ENCODE measurements at places on chromosomes 4 and X.

DNA sequence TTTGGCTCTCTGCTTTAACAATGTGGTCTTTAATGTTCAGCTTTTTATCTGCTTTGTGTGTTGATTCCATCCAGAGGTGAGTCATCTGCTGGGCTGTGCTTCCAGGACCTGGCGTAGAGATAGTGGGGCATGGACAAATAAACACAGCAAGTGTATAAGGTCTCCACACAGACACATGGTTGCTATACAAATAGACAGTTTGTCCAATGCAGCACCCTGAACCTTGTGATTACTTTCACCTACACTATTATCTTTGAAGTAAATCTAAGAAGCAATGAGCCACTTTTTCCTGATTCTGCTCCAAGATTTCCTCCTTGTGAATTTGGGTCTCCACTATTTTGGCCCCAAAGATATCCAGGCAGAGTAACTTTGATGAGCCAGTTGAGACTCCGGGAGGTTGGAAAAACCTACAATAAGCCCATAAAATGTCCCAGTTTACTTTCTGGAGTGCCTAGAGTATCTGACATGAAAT lies 12.1 kb downstream of the PPARGC1A start:
- DNase-seq, result no peak

DNA sequence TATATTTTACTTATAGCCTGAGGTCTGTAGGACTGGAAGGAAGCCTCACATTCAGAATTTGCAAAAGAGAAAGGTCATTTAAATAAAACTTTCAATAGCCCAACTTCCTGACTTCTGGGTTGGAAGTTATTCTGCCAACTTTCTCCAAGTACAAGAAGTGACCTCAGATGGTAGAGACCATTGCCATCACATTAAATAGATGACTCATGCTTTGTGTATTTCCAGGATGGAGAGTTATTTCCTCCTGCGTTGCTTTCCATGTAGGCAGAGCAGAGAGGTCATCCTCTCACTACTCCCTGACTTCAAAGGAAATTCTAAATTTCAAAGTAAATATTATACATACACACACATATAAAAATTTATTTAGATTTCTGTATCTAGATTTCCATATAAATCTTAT lies 73.0 kb upstream of the NR3C2 start:
- peak; percentile 65 for DNase-seq

DNA sequence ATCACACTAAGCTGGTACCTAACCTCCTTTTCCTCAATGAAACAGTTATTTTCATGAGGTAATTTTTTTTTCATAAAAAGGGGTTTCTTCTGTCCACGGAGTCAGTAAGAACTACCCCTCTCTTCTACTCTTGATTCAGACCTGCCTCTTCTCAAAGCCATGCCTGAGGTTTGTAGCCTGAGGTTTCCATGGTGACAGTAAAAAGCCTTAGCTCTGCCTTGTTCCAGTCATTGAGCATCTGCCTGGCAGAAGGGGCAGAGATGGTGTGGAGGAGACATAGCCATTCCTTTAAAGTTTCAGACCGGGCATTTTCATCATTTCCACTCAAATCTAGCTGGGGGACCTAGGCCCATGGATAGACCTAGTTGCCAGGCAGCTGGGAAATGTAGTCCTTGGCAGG lies 135.5 kb downstream of the REPS2 start:
- DNase-seq, result no peak

GRCh38 chr4:54197926-54198325 lies 31.2 kb upstream of the PDGFRA start:
- no peak for DNase-seq

- no peak for DNase-seq
Observed at GRCh38 chr4:173360587-173361221, 10.1 kb upstream of the SAP30 start.

DNA sequence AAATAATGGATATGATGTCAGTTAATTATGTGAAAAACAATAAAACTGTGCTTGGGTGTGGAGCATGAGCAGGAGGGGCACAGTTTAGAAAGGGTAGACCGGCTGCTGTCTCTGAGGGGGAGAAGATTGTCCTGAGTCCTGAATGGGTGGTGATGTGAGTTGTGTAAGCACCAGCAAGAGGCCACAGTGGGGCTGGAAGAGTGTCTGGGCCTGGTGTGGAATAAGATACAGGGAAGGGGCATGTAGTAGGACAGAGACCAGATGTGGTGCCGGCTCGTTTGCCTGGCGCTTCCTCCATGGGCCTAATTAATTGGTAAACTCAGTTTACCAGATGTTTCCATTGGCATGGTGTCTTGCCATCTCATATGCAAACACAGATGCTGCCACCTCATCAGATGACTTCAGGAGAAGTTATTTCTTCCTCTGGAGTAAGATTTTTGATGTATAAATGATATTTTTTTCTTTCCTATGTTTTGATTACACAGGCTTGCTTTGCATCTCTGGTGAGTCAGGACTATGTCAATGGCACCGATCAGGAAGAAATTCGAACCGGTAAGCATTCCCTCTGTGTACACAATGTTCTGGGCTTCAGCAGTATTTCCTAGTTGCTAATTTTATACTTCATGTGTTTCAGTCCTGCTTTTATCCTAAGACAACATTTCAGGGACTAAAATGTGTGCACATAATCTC lies 5.1 kb downstream of the MED28 start:
- peak; percentile 40 for DNase-seq

DNA sequence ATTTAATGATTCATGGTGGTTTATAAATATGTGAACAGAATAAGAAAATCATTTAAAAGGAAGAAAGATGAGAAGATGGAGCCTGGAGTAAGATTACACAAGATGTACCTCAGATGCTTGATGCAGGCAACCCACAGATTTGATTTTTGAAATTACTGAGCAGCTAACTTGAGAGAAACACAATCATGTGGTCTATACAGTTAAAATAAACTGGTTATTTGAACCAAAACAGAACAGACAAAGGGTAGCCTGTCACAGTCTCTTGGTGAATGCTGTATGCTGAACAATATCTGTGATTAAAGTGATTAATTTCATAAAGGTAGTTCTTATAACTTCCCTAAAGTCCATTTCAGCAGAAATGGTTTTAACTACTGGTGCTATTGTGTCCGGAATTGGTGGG lies 4.2 kb downstream of the PI4K2B start:
- DNase-seq, result no peak

GRCh38 chrX:29299684-29300083 lies 712.4 kb downstream of the IL1RAPL1 start:
- DNase-seq, result no peak

GRCh38 chrX:107738272-107738671 lies 37.3 kb downstream of the TSC22D3 start:
- no peak for DNase-seq

- DNase-seq, result no peak
Observed at GRCh38 chr4:8151165-8151650, 7.4 kb downstream of the ABLIM2 start.

- DNase-seq, result no peak
Observed at GRCh38 chrX:72003811-72004750, 93.4 kb downstream of the NHSL2 start.

DNA sequence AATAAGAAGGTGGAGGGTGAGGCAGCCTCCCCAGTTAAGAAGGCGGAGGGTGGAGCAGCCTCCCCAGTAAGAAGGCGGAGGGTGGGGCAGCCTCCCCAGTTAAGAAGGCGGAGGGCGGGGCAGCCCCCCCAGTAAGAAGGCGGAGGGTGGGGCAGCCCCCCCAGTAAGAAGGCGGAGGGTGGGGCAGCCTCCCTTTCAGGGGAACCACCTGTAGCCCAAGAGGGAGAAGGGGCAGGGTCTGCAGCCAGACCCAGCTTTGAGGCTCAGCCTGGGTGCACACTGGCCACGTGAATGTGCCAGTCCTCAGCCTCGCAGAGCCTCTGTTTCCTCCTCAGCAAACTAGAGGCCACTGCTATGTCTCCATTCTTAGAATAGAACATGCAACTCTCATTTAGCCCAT lies 52.6 kb downstream of the HMX1 start:
- no peak for DNase-seq

GRCh38 chr4:7650606-7651385 lies 216.1 kb upstream of the PSAPL1 start:
- no peak for DNase-seq

- no peak for DNase-seq
Observed at GRCh38 chr4:124748965-124749364, 36.4 kb upstream of the ANKRD50 start.

GRCh38 chr4:176959980-176960379 lies 167.3 kb upstream of the VEGFC start:
- DNase-seq, result no peak

GRCh38 chr4:185039508-185040273 lies 21.4 kb downstream of the HELT start:
- no peak for DNase-seq

DNA sequence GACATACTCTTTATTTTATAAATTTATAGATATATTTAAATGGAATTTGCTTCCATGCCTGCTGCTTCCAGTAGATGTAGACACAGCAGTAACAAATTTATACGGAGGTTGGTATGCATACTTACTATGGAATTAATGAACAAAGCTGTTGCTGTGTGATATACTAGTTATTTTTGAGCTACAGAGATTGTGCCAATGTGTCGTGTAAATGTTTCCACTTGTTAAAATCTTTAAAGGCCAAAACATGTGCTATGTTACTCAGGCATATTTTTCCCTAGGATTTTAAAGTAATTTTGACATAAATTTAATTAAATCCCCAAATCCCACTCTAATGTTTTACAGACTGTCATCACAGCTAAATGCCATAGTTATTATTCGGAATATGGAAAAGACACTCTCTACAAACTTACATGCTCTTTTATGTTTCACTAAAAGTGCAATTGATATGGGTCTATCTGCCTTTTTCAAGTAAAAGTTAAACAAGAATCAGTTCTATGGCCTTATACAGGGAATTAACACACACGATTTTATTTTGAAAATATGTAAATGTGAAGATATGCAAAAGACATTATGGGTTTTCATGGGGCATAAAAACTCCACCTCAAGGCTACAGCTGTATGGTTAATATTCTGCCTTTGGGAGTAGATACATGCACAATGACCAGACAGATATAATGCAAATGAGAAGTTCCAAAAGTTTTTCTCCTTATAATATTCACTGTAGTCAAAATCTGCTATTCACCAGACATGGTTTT lies 256.8 kb downstream of the FSTL5 start:
- DNase-seq, result no peak

DNA sequence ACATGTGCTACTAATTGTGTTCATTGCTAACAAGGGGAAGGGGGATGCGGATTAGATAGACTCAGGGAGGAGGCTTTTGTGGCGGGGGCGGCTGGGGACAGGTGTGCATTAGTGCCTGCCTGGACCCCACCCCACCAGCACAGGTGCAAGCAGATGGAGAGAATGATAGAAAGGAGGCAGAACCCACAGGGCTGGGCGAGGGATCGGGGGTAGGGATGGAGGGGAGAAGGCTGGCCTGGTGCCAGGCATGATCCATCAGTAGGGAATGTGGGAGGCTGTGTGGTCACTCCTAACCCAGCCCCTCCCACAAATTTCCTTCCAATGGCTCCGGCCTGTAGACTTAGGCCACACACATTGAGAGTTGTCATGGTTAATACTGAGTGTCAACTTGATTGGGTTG lies 30.5 kb upstream of the CRMP1 start:
- no peak for DNase-seq

DNA sequence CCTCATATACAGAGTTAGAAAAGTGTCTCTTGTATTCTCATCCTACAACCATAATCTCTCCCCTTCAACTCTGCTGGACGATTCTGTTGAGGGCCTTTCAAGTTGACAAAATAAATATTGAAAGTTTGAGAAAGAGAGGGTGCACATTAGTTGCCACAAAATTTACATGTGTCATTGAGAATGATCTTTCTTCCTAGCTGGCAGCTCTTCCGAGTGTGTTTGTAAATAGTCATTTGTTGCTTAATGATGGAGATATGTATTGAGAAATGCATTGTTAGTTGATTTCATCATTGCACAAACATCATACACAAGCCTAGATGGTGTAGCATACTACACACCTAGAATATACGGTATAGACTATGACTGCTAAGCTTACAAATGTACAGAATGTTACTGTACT lies 632.8 kb upstream of the AMOT start:
- no peak for DNase-seq

- DNase-seq, result no peak
Observed at GRCh38 chr4:27176400-27176799, 315.8 kb downstream of the STIM2 start.

GRCh38 chr4:80710748-80711451 lies 319.6 kb upstream of the BMP3 start:
- DNase-seq, result no peak

DNA sequence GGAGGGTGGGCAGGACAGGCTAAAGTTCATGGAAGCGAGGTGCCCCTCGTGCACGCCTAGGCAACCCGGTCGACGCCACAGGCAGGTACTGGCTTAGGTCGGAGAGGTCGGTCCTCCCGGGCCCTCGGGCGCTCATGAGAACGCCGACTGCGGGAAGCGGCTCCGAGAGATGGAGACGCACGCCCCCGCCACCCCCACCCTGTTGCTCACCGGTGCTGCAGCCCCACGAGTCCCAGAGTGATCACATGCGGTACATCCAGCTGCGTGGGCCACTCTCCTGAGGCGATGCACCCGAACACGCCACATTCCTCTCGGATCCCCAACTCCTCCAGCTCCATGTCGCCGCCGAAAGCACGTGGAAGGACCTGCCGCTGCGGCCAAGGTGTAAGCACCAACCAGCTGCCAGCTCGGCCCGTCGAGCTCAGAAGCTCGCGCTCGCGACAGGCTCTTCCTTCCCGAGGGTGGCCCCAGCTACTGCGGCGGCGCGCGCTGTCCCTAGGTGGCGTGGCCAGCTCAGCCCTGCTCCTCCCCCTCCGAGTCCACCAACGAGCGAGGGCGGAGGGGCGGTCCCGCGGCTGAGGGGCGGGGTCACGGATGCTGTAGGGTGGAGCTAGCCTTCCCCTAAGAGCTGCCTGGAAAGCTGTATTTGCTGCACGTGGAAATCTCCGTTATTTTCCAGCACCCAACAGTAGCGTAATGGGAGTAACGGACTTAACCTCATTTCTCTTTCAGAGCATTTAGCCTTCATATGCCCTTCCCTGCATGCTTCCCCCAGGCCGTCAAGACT lies at the start of gene PPAT:
TSS of gene PPAT (minus strand) at position 476 of the 787 bp plus-strand sequence. CDS start at position 338, 138 bp downstream.
- peak; percentile 80 for DNase-seq

- no peak for DNase-seq
Observed at GRCh38 chrX:72245461-72246089, 6.7 kb upstream of the ERCC6L start.

- DNase-seq, result no peak
Observed at GRCh38 chr4:99457676-99458075, 22.5 kb upstream of the ADH7 start.

DNA sequence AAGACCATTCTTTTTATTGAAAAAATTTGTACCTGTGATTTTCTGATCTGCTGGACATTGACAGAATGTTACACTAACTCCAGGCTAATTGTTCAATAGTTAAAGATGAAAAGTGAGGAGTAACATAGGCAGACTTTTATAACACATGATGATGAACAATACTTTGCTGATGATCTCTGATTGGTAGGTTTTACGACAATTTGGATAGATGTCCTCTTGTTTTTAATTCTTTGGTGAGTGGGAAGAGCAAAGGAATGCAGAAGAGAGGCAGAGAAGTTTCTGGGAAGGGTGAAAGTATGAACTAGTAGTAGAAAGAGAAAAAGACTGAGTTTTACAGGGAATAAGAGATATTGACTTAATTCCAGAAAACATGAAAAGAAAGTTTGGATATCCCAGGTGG lies 267.3 kb upstream of the HAND2 start:
- no peak for DNase-seq

DNA sequence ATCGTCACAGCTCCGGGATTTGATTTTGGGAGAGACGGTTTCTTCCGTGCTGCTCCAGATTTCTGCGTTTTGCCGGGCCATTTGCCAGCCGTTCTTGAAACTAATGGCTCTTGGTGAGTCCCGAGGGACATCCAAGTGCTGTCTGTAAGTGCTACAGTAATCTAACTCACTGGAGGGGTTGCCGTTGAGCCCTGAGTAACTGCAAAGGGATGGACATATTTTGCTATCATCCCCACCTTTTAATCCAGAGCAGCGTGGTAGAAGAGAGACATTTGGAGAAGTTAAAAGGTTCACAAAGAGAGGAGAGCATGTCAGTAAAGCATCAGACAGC lies 88.9 kb upstream of the PDLIM3 start:
- no peak for DNase-seq
